ENCODE measurements at places on chromosomes 4 and X. TPM values are rescaled to one million over a fixed set of nuclear protein-coding genes. Genes with fewer than 3 reads are reported as not detected.

DNA sequence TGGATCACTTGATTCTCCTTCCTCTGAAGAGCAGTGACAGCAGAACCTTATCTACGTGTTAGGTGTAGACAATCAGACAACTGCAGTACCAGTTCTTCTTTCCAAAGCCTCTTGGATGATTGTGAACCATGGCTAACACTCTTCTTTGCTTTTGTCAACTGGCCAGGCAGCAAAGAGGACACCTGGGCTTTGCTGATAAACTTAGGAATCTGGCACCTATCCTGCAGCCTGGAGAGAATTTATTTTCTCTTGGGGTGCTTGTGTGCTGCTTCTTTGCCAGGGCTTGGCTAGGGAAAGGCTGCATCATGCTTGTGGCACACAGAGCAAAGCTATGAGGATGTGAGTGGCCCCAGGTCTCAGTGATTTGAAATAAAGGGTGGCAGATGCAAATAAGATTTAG is 77.4 kb downstream of the ANAPC4 start:
- DNase-seq, result no peak

GRCh38 chr4:30989508-30989907 is 269.3 kb downstream of the PCDH7 start:
- DNase-seq, result no peak

LRIT3 gene
- 0.33 TPM for total RNA-seq

SCD5 gene
- 1.9 TPM for total RNA-seq

DNA sequence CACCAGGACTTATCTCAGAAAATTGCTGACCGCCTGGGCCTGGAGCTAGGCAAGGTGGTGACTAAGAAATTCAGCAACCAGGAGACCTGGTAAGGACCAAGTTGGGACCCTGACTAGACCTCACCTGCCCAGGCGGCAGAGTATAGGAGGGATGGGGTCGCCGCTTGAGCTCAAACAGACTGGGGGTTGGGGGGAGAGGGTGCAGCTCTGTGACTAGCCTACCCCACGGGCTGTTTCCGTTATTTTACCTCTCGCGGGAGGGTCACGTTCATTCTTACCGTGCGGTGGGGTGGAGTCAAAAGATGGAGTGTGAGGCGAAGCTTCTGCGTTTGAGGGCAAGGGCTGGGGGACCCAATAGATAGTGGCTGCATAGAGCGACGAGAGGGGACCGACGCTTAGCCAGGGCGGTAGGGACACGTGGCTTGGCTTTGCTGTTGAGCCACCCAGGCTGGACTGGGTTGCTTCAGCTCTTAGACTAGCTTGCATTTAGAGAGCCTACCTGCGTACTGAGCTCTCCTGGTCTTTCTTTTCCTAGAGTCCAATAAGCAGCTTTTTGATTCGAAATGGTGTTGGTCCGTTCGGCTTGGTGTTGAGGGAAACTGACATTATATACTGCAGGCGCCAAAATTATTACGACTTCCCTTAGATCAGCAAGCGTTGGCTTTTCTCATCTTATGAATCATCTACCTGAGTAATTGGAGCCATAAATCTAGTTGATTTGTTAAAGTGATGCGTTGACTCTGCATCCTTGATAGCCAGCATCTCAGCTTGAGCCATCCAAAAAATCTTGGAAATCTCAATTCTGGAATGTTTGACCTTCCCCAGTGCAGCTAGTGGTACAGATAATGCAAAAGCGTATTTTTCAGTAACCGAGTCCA is 591 bp downstream of the PRPS1 start:
- no peak for DNase-seq

DNA sequence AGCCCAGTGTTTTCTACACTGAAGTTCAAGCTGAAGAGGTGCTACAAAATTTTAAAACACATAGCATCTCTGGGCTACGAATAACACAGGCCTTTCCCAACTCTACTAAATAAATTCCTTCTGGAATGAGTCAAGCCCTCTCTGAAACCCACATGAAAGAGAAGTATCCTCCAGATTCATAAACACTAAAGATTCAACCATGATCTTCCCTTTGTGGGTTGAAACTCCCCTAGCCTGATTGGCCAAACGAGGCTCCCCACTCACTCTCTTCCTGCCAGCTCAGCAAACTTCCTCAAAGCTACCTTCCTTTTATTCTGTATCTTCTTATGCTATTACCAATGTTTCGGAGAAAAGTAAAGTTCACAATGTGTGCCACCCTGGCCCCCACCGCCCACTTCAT is 95.4 kb downstream of the NKX6-1 start:
- no peak for DNase-seq

DNA sequence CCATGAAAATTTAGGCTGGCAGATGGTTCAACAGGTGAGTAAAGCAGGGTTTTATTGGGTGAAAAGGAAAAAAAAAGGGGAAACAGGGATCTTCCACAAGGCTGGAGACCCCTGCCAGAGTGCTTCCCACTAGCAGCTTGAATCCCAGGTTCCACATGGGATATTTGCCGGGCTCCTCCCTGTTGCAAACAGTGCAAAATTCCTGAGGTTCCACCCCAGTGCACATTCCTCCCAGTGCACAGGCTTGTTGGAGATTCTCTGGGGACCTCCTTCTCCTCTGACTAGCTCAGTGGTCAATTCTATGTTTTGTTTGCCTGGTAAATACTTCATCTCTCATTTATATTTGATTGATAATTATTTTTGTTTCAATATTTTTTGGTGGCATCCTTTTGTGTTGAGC is 66.4 kb upstream of the UGT2B15 start:
- no peak for DNase-seq

- no peak for DNase-seq
Observed at GRCh38 chr4:88979276-88979675, 77.7 kb downstream of the FAM13A start.

GRCh38 chrX:72208126-72208800 is 26.7 kb downstream of the PIN4 start:
- DNase-seq, result no peak

GRCh38 chr4:20338841-20339240 is 87.1 kb downstream of the SLIT2 start:
- DNase-seq, result no peak

DNA sequence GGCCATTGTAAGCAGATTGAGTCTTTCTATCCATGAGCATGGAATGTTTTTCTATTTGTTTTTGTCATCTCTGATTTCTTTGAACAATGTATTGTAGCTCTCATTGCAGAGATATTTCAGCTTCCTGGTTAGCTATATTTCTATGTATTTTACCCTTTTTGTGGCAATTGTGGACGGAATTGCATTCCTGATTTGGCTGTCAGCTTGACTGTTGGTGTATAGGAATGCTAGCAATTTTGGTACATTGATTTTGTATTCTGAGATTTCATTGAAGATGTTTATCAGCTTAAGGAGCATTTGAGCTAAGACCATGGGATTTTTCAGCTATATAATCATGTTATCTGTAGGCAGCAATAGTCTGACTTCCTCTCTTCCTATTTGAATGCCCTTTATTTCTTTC is 154.6 kb downstream of the GUCY2F start:
- no peak for DNase-seq

DNA sequence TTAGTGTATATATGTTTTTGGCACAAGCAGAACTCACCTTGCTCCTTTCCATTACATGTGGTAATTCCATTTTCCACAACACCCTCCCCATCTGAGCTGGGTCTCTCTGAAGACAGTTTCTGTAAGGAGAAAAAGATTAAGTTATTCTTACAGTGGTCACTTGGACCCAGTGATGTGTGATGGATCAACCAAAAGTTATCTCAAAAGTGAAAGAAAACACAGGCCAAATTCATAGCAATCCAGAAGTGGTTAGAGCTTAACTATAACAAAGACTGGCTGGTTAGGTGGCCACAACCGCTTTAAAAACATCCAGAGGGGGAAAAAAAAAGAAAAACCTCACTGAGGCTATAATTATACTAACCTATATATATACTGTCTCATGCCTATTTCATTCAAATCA is 123.7 kb downstream of the AFAP1 start:
- DNase-seq, result no peak

GRCh38 chr4:76822303-76822702 is 75.6 kb downstream of the SOWAHB start:
- no peak for DNase-seq

GRCh38 chr4:172514801-172515200 is 653.8 kb upstream of the GALNT7 start:
- DNase-seq, result no peak

GRCh38 chrX:27008486-27008885 is 454.7 kb downstream of the PPP4R3C start:
- DNase-seq, result no peak

DNA sequence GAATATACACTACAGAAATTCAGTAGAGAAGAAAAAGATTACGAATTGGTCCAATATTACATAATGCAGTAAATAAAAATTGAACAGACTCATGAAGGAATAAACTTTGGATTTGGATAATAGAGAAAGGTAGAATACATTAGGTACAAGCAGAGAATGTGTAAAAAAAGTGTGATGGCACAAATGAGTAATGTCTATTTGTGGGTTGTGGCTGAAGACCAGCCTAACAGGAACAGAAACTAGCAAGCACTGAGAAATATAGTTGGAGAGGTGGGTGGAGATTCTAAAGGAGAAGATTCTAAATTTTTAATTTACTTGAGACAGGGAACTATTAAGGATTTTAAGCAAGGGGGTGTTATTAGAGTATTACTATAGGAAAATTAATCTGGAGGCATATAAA is 15.2 kb upstream of the CLOCK start:
- no peak for DNase-seq

GRCh38 chr4:123380728-123381716 is 15.6 kb upstream of the SPRY1 start:
- DNase-seq, result no peak

- no peak for DNase-seq
Observed at GRCh38 chrX:109351557-109351956, 130.3 kb downstream of the GUCY2F start.

DNA sequence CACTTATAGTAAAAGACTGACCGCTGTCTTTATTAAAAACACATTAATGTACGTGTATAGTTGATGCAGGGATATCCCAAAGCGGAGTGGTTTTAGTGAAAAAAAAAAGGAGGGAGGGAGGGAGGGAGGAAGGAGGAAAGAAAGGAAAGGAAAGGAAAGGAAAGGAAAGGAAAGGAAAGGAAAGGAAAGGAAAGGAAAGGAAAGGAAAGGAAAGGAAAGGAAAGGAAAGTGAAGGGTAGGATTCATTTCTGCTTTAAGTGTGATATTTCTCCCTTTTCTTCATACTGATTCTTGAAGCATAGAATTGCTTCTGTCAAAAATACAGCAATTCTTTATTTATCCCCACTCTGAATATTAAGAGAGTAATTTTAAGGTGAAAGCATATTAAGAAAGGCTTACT is 504.9 kb downstream of the PPP4R3C start:
- DNase-seq, result no peak

DNA sequence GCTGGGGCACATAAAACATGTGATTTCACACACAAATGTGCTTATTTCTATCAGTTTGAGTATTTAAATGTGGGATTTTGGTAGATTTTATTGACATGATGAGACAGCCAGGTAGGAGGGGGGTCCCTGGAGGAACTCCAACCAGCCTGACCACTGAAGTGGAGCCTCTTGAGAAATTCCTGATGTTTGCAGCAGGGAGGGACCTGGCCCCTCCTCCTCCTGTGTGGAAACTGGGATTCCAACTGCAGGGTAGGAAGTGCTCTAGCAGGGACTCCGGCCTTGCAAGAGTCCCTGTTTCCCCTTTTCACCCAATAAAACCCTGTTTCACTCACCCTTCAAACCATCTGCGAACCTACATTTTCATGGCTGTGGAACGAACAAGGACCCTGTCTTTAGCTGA is 2224.0 kb upstream of the AGA start:
- no peak for DNase-seq

GRCh38 chrX:7027071-7027470 is 120.4 kb upstream of the STS start:
- DNase-seq, result no peak

DNA sequence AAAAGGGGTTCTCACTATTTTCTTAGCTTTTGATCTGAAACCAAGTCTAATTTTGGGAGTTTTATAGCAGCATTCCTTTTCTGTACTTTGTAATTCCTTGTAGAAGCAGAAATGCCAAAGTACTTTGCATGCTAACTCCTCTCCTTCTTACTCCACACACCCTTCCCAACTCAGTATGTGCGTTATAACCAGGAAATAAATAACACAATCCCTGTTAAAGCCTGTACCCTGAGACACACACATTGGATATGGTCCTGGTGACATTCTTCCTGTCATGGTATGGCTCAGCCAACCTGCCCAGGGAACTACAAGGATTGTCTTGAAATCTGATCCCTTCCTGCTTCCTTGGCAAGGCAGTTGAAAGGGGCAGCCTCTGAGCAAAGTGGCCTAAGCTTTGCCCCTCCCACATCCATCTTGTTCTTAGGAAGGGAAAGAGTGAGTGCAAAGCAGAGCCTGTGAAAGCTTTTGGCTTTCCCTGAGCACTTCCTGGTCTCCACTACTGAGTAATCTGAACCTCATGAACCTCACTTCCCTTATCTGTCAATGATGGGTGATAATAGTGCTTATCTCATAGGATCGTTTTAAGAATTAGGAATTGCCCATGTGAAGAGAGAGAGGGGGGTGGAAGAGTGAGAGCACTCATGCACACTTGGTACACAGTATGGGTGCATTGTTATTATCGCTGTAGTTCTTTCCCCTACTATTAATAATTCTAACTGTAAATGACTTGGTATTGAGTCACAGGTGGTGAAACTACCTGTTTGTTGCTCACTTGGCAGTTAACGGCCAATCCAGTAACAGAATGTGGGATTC is 109.3 kb downstream of the AFF2 start:
- DNase-seq, result no peak

NPY1R gene
- not detected for total RNA-seq

CDS1 gene
- total RNA-seq, result 0.14 TPM

- DNase-seq, result no peak
Observed at GRCh38 chrX:110384490-110384889, 25.8 kb downstream of the RTL9 start.

DNA sequence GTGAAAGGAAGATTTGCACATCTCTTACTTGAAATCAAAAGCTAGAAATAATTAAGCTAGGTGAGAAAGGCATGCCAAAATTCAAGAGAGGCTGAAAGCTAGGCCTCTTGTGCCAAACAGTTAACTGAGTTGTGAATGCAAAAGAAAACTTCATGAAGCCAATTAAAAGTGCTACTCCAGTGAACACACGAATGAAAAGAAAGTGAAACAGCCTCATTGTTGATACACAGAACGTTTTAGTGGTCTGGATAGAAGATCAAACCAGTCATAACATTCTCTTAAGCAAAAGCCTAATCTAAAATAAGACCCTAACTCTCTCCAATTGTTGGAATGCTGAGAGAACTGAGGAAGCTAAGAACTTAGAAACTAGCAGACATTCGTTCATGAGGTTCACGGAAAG is 122.3 kb downstream of the UNC5C start:
- no peak for DNase-seq

DNA sequence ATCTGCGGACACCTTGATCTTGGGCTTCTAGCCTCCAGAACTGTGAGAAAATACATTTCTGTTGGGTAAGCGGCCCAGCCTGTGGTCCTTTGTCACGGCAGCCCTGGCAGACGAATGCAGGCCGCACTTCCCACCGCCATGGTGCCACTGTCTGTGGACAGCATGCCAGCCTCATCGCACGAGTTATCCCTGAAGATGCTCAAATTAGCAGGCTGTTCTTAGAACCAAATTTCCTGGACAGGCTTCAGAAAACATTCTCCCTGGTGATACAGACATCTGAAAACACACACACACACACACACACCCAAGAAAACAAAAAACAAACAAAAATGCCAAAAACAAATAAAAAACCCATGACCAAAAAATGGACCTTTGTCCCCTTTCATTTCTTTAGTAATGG is 343.5 kb upstream of the GATB start:
- DNase-seq, result no peak

GRCh38 chr4:12875640-12876243 is 608.4 kb downstream of the RAB28 start:
- no peak for DNase-seq
